ENCODE measurements at places on chromosomes 2 and 18.

DNA sequence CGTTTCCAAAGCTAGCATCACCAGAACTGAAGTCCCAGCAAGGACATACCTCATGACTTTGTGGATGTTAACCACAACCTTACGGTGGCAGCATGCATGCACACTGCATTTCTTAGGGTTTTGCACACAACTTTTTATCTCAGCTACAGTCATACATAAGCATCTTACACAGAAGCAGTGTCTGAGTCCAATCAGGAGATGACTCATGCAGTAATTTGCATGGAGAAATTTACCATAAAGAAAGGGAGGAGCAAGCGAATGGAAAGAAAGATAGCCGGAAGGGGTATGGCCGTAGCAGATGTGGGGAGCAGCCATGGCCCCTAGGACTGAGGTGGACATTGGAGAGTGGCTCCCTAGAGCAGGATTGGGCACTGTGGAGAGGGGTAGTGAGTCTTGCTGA lies 522.5 kb downstream of the GALR1 start:
- no peak for DNase-seq

DNA sequence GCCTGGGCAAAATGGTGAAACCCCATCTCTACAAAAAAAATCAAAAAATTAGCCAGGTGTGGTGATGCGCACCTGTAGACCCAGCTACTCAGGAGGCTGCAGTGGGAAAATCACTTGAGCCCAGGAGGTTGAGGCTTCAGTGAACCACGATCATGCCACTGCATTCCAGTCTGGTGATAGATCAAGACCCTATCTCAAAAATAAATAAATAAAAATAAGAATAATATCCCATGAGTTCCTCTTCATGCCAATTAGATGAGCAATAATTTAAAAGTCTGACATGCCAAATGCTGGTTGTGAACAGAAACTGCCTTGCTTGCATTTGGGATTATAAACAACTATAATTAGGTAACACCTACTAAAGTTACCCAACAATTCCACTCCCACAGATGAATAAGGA lies 22.1 kb upstream of the ANKRD44 start:
- no peak for DNase-seq

DNA sequence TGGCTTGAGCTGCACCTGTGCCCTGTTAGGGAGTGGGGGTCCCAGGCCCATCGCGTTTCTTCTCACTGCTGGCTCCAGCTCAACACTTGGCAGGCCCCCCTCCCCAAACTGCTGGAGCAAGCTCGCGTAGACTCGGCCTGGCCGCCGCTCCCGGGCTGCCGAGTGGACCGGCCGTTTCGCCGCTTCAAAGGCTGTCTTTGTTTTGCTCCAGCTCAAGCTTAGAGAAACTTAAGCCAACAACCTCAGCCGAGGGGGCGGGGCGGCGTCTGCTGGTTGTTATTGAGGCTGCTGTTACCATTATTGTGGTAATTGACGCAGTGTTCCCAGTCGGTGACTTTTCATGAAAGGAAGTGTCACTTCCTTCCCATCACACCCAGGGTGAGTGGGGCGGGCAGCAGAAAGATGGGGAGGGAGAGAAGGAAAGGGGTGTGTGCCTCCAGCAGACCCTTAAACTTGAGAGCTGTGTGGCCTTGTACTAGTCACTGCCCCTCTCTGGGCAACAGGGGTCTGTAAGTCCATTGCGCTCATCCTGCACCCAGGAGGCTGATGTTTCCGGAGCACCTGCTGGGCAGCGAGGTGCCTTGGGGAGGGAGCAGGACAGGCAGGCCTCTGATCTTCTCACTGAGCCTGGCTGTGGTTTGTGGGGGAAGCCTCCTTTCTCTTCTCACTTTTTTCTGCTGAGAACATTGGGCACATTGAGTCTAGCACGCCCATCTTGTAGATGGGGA lies 2.1 kb downstream of the ARID5A start:
- DNase-seq: peak; percentile 88

DNA sequence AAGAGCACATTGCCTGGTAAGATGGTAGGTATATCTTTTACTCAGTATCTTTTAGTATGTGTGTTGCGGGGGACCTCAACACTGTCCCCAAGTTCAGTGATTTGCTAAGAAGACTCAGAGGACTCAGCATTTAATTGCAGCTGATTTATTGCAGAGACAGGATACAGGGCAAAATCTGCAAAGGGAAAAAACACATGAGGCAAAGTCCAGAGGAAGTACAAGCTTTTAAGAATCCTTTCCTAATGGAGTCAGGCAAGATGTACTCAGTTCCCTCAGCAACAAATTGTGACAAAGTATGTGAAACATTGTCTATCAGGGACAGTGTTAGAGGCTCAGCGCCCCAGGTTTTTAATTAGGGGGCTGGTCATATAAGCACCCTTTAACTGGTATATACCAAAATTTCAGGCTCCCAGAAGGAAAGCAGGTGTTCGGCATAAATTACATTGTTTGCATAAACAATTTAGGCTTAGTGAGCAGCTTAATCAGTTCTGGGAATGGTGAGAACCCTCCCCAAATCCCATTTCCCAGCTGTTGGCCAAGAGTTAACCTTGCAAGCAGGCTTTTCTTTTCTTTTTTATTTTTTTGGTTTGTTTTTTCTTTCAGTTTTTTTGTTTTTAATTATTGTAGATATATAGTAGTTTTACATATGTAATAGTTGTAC lies 41.7 kb downstream of the RAB3GAP1 start:
- DNase-seq: no peak

GRCh38 chr2:96760986-96761832 lies 507 bp downstream of the CNNM4 start:
- DNase-seq: no peak

DNA sequence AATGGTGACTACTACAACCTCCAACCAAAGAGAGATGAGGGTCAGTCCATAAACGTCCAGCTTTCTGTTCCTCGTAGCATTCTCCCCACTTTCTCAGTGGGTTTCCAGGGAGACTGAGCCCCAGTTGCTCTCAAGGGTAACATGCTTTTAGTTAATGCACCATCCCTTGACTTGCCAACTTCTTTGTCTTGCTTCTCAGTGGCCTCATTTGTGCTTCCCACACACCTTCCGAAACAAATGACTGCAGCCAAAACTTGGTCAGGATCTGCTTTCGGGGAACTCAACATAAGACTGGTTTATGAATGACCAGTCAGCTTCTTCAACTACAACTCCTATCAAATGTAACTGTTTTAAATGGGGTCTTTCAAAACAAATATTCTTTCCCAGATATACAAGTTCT lies 94.1 kb downstream of the COL6A3 start:
- no peak for DNase-seq

DNA sequence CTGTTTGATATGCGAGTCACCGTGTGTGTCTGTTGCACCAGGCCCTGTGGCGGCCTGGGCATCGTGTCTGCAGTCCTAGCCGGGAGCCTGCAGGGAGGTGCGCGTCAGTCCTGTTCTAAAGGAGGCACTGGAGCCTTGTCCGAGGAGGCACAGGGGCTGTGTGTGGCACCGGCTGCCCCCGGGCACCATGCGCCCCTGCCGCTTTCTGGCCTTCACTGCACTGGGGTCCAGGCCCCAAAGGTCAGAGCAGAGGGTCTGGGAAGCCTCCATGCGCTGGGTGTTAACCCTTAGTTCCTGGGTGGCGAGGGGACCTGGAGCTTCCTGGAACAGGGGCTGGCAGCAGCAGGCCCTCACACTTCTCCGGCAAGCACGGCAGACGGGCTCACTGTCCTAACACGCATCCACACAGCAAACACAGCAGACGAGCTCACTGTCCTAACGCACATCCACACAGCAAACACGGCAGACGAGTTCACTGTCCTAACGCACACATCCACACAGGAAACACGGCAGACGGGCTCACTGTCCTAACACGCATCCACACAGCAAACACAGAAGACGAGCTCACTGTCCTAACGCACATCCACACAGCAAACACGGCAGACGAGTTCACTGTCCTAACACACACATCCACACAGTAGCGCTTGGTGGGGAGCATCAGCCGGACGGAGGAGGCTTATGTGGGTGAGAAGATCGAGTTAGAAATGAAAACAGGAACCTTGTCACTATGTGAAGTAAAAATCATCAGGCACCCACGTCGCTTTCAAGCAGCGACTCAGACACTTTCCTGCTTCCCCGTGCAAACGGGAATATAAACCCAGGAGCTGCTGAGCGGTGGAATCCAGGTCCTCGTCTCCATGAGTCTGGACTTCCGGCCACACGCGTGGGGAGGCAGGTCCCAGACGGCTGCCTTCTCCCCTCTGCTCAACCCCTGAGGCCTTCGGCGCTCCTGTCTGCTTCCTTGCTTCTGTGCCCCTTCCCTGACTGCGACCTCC lies 65.3 kb downstream of the TPO start:
- DNase-seq: peak; percentile 53

GRCh38 chr18:24230766-24231165 lies 91.9 kb downstream of the CABYR start:
- DNase-seq: no peak

GRCh38 chr2:119198240-119198840 lies 25.3 kb upstream of the STEAP3 start:
- DNase-seq: no peak

DNA sequence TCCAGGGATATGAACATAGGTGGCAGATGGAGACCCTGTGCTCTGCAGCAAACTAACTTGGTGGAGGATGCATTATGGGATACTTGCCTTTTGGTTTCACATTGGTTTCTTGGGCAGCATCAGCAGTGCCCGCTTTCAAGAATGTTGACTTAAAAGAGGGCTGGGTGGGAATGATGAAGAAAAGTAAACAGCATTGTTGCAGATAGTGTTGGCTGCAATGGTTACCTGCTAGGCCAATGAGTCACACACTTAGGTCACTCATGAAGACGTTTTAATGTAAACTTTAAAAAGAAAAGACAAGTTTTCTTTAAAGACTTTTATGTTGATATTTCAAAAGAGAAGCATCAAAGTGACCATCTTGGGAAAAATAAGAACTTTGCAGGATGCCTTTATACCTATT lies 26.1 kb upstream of the FAM237A start:
- no peak for DNase-seq

GRCh38 chr18:50297621-50298442 lies 10.3 kb upstream of the CXXC1 start:
- DNase-seq: no peak

GRCh38 chr2:43569921-43570320 lies 25.9 kb downstream of the THADA start:
- no peak for DNase-seq

DNA sequence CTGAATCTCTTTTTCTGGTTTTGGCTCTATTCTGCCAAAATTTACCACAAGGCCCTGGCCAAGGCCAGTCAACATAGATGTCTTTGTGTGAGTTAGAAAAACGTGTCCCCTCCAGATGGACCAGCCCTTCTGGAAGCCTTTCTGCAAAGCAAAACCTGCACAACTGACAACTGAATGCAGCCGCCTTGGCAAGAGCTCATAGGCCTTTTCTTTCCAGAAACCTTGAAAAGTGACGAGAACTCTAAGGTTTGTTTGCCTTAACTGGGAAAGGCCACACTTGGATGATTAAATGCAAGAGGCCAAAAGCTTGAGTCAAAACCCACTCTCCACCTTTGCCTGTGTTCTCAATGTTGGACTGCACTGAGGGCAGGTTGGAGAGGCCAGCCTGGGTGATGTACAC lies 103.9 kb downstream of the COLEC12 start:
- no peak for DNase-seq

GRCh38 chr2:208488686-208489564 lies 82.3 kb downstream of the PTH2R start:
- no peak for DNase-seq

GRCh38 chr2:151904807-151905206 lies 76.6 kb upstream of the ARL5A start:
- DNase-seq: no peak

DNA sequence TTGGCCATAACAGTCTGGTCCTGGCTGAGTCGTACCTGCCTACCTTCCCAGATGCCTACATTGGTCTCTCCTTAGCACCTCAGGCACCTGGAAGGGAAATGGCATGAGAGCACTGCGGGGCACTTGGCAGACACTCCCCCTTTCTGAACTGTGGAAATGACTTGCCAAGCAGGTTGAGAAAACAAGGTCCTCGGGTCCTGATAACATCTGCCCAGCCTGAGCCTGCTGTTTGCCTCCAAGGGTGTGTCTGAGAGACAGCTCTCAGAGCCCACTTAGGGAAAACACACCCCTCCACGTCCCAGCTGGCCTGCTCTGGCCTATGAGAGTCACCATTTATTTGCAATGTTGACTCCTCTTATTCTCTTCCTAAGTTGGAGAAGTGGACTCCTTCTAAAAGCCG lies 10.5 kb downstream of the FAM110C start:
- peak; percentile 84 for DNase-seq

GRCh38 chr2:175205523-175205922 lies 24.0 kb upstream of the ATP5MC3 start:
- no peak for DNase-seq

DNA sequence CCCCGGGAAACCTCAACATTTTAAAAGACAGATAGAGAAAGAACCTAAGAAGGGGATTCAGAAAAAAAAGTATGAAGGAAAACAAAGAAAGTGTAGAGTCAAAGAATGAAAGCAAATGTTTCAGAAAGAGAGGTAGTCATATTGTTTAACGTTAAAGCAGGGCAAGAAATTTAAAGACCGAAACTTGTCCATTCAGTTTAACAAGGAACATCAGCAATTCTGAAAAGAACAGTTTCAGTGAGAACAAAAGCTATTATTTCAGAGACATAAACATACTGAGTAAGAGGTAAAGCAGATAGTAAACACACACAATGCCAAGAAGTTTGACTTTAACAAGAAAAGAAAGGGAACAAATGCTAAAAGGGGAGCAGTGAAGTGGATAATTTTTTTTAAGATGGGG lies 41.1 kb downstream of the MBD2 start:
- DNase-seq: no peak

GRCh38 chr2:130352237-130352636 lies 3.6 kb upstream of the PTPN18 start:
- no peak for DNase-seq

DNA sequence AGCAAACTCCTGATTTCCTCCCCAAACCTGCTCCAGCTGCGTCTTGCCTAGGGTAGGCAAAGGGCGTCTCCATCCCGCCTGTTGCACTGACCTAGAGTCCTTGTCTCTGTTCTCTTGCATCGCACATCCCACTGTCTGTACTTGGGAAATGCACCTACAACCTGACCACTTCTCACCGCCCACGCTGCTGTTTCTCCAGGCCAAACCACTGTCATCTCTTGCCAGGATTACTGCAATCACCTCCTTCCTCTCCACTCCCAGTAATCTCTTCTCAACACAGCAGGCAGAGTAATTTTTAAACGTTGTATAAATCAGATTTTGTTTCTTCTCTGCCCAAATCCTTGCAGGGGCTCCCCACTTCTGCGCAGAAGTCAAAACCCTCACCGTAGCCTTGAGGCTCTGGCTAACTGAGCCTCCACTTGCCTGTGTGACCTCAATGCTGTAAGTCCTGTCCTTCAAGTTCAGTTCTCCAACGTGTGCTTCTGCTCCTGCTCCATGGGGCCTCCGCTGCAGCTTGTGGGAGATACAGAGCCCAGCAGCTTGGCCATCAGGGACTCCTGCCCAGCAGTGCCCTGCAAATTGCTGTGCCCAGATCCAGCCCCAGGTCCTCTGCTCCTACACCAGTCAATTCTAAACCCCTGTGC lies 27.7 kb upstream of the SEMA4C start:
- no peak for DNase-seq

- DNase-seq: peak; percentile 21
Observed at GRCh38 chr2:239230318-239231052, 170.3 kb downstream of the HDAC4 start.
